ENCODE measurements at places on chromosomes 5 and 9.
A peak's percentile ranks its signal among the peaks of the same experiment; 100 is the strongest.

GRCh38 chr5:58860680-58861079 lies 277.8 kb downstream of the RAB3C start:
- no peak for DNase-seq

DNA sequence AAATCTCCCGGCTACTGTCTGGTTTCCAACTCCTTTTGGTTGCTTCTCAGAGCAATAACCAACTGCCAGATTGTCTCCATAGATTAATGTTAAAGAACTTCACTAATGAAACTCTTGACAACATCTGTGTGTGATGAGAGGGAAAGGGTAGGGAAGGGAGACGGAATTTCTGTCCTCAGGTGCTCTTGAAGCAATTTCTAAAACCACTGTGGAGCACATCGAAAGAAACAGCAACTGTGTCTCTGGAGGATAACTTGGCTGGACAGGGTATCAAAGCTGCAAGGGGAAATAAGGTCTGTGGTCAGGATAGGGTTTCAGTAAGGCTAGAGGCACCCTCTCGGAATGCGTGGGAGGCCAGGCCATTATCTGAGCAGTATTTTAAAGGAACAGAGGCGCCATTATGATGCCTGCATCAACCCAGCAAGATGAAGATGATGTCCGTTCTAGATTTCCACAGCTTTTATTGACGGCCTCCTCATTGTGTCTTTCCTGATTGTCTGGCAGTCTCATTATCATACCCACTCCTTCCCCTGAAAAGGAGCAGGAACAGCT lies 76.6 kb downstream of the RORB start:
- DNase-seq: peak; percentile 57

GRCh38 chr5:89117124-89117644 lies 234.2 kb upstream of the MEF2C start:
- DNase-seq: peak; percentile 41

GRCh38 chr5:108560166-108560565 lies 178.3 kb upstream of the FBXL17 start:
- DNase-seq: no peak

DNA sequence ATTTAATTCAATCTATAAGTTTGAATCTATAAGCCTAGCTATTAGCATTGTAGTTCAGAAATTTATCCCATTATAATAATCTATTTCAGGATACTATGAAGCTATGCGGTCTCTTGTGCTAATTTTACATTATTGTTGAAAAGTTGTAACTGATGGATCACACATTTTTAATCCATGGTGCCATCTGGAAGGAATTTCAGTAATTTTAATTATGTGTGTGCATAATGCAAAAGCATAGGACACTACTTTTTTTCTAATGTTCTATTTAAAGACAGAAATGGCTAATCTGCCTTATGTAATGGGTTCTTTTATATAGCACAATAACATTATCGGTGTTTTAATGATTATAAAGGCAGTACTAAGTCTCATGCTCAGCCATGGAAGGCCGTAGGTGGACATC lies 90.6 kb downstream of the HOMER1 start:
- no peak for DNase-seq

DNA sequence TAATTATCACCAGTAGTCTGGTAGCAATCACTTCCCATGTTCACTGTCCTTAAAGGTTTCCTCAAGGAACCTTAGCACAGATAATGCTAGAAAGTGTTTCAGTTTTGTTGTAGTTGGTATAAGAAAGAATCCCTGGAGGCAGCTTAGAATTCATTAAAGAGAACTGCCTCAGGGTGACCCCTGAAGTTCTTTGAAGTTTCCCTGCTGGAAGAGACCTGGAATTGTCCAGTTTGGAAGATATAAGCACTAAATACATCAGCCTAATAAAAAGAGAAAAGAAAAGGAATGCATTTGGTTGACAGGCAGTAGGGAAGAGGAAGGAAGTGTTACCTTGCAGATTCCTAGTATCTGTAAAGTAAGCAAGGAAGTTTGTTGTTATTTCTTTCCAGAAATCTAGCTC lies 999.6 kb upstream of the DMAC1 start:
- no peak for DNase-seq

- DNase-seq: no peak
These were observed 86.3 kb upstream of the GRHPR start for GRCh38 chr9:37336150-37336549.

- no peak for DNase-seq
These were observed 3.1 kb downstream of the CRB2 start for GRCh38 chr9:123359106-123359505.

DNA sequence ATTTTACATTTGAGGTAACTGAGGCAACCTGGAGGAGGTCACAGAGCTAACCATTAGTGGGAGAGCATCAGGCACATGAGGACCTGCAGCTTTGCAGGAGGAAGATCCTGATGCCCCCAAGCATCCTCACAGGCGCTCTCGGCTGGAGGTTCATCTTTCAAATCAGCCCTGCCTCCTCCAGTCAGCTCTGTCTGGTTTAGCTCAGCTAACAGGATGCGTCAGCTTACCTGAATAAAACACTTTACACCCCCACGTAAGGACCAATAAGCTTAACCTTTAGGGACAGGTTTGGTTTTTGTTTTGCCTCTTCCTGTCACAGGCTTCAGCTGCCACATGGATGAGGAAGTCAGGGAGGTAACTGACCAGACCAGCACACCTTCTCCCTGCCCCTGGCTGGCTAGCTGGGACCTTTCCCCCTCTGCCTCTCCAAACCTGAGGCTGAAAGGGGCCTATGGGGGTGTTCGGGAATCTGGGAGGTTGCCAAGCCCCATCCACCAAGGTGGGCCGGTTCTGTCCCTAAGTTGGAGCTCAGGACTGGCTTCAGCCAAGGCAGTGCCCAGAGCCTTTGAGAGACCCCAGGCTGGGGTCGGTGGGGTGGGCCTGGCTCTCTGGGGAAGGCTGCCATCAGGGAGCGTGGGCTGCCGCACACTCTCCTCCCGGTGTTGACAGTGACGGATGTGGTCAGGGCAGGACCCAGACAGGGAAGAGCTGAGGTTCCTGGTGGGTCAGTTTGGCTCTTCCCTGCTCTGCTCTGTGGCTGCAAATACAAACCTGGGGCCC lies 20.0 kb upstream of the FCN1 start:
- no peak for DNase-seq

GRCh38 chr5:34685485-34686165 lies 29.5 kb downstream of the RAI14 start:
- peak; percentile 62 for DNase-seq

- DNase-seq: no peak
These were observed 367.7 kb downstream of the CDK5RAP2 start for GRCh38 chr9:120212153-120212852.

GRCh38 chr5:158463938-158464337 lies 605.0 kb upstream of the CLINT1 start:
- DNase-seq: no peak

DNA sequence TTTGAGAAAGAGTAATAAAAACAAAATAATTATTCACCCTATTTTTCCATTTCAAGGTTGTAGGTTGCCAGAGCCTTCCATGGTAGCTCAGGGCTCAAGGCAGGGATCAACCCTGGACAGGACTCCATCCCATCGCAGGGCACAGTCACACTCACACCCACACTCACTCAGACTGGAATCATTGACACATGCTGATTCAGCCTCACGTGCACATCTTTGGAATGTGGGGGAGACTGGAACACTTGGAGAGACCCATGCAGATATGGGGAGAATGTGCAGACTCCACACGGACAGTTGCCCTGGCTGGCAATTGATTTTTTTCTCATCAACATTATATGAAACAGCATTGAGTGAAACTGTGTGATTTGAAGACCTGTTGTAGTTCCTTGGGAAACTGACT lies 234.1 kb downstream of the ADGRV1 start:
- DNase-seq: peak; percentile 55

- no peak for DNase-seq
These were observed 92.5 kb downstream of the CDH9 start for GRCh38 chr5:26945901-26946300.

DNA sequence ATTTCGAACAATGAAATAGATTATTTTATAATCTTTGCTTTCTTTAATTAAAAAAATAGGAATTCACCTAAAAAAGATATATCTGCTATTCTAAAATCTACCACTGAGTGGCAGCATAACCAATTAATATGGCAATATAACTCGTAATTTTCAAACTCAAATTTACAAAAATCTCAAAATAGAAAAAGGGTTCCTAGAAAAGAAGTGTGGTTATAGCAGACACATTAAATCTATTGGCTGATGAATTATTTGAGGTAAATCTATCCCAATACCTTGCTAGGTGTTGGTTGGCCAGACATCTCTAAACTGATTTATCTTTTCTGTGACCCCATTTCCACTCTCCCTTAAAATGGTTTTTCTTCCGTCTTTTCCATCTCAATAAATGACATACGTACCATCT lies 30.2 kb upstream of the NRG2 start:
- DNase-seq: no peak

DNA sequence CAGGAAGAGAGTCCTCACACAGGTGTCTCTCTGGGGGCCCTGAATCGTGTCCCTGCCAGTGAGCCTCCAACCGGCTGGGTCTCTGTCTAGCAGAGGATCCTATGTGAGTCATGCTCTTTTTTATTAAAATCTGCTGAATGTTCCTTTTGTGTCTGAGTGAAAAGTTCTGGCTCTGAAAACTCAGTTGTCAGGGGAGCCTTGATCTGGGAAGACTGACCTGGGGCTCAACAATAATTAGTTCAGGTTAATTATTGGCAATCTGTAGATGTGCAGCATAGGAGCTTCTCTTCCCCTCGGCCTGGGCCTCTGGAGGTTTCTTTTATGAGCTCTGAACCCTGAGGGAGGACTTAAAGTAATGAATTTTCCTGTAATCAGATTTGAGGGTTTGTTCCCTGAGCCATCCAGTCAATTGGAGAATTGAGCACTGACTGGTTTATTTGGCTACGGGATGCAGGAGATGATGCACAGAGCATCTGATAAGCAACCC lies 45.2 kb downstream of the ALG2 start:
- DNase-seq: no peak

GRCh38 chr9:131642496-131643083 lies 97.3 kb downstream of the PRRT1B start:
- no peak for DNase-seq

- DNase-seq: no peak
These were observed 46.9 kb upstream of the TTC39B start for GRCh38 chr9:15353892-15354291.

- DNase-seq: peak; percentile 5
These were observed 628.1 kb upstream of the TYRP1 start for GRCh38 chr9:12065050-12065449.

DNA sequence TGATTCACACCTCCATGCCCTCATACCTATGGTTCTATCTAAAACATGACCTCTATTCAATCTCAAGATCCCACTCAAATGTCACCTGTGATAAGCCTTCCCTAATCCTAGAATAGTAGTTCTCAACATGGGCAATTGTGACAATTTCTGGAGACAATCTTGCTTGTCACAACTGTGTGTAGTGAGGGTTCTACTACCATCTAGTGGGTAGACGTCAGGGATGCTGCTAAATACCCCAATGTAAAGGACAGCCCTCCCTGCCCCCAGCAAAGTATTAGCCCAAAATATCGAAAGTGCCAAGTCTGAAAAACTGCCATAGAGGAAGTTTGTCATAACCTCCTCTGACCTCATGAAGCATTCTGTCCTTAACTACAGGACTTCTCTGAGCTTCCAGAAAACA lies 32.0 kb downstream of the TBCA start:
- no peak for DNase-seq

GRCh38 chr5:33558489-33558888 lies 117.7 kb downstream of the TARS1 start:
- DNase-seq: no peak

DNA sequence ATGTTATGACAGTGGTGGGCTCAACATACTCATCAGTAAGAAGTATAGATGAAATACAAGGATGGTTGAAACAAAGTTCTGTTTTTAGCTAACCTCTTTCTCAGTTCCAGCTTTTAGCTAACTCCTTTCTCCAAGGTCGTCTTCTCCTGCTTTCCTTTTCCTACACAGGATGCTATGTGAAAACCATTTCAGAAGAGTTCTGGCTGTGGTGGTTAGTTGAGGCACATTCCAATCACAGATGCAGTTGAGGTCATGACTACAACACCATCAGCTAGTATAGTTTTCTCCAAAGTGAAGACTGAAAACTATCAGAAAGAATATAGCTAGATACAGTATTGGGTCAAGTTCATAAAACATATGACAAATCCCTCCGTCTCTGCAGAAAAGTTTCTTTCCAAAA lies 477.7 kb upstream of the C9orf72 start:
- DNase-seq: no peak

DNA sequence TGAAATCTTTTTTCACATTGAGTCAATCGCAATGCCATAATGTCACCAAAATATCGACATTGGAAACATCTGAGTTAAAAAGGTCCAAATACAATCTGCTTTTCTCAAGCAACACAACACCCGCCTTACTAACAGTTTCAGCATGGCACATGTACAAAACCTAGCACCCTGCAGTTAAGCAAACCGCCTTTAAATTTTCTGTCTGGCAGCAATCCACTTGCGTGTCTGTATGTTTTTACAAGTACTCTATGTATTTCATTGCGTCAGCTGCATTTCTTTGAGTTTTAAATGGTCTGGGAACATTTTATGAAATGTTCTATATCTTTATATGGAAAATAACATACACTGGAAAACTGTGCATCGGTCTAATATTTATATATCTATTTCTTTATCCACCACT lies 134.6 kb downstream of the DENND1A start:
- DNase-seq: no peak

DNA sequence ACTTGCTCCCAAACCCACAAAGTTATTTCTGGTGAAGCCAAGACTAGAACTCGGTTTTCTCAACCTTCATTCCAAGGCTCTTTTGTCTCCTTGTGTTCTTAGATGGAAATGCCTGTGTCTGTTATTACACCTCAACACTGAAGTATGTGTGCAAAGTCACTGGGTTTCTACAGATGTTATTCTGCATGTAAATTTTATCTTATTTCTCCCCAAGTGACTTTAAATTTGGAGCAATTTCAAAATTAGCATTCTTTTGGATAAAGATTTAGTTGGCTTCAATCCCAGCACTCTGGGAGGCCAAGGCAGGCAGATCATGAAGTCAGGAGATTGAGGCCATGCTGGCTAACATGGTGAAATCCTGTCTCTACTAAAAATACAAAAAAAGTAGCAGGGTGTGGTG lies 104.4 kb upstream of the GNA14 start:
- peak; percentile 3 for DNase-seq

DNA sequence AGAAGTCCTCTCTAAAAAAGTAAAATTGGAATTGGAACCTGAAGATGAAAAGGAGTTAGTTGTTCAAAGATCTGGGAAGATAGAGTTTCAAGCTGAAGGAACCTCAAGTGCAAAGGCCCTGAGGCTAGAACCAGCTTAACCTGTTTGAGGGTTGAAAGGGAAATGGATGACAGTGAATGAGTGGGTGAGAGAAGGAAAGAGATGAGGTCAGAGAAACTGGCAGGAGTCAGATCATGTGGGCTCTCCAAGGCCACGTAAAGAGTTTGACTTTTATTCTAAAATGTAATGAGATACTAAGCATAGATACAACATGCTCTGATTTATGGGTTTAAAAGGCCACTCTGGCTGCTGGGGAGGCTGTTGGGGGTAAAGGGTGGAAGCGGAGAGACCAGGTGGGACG lies 2.5 kb upstream of the RAD23B start:
- peak; percentile 12 for DNase-seq

DNA sequence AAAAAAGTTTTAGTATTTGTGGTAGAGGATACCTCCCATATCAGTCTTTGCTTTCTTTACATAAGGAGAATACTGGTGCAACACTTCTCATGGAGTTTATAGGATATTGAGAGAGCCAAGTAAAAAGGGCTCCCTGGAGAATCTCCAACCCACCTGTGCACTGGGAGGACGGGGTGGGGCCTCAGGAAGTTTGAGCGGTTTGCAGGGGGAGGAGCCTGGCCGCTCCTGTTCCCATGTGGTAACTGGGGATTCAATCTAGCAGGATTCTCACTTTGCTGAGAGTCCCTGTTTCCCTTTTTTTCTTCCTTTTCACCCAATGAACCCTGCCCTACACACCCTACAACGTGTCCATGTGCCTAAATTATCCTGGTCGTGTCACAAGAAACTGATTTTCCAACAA lies 82.8 kb downstream of the APTX start:
- no peak for DNase-seq
